ENCODE measurements at places on chromosomes 6 and 20.

DNA sequence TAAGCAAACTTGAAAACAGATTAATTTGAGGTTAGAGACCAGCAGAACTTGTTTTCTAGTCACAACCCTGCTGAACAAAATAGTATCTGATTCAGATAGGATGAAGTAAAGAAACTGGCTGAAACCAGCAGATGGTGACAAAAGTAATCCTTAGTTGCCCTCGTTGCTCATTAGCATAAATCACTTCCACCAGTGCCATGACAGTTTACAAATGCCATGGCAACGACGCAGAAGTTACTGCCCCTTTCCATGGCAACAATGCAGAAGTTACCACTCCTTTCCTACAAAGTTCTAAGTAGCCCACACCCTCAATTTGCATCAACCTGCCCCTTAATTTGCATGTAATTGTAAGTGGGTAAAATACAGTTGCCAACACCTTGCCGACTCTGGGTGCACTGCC lies 23.7 kb downstream of the SNRPB start:
- no peak for DNase-seq

DNA sequence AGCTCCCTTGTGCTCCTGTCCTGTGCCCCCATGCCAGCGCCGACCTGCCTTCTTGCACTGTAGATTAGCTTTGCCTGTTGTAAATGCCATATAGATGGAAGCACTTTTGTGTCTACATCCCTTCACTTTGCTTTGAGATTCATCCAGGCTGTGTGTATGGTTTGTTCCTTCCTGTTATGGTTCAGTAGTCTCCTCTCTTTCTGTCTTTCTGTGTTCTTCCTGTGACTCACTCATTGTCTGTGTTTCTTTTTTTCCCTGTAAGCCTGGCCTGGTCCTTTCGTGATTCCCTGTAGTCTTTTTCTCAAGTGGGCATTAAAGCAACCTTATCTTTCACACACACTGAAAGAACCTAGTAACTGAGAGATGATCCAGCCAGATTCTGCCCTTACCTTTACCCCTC lies 66.6 kb downstream of the JARID2 start:
- DNase-seq, result no peak

DNA sequence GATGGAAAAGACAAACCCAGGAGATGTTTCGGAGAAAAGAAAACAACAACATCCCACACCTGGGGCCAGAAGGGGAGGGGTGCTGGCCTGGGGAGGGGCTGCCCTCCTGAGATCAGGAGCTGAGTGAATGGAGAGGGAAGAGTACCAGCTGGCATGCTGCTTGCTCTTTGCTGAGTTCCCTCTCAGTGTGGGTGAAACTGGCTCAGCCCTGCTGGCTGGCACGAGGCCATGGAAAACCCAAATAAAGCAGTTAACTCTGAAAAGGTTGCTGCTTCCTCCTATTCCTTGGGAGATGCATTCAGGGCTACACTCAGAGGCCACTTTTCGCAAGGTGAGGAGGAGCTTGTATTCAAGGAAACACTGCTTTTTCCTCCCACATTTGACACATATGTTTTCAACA lies 8.0 kb upstream of the KCNK16 start:
- DNase-seq, result no peak

- DNase-seq, result no peak
These were observed 109.4 kb downstream of the DLGAP4 start for GRCh38 chr20:36415475-36416002.

- no peak for DNase-seq
These were observed 22.0 kb downstream of the PRDM1 start for GRCh38 chr6:106108129-106108528.

DNA sequence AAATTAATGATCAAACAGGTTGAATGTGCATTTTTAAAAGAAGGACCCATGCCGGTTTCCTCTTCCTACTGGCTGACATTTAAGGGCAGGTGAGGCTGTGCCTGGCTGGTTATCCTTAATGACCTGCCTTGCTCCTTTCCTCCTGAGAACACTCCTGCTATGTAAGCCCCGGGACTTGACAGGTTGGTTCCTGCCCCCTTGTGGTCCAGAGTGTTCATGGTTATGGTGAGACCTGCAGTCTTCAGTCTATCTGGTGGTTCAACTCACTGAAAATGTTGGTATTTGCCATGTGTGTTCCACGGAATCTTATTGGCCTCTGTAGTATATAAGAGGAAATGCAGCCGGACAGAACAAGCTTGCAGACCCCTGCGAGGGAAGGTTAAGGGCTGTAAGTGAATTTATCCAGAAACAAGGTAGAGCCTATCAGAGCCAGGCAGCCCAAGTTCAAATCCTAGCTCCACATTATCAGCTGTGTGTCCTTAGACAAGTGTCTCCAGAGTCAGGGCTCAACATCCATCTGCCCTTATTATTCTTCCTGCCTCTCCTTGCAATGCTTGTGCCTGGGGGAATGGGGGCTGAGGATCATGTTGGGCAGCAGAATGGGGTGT lies 5.2 kb upstream of the BPIFA3 start:
- no peak for DNase-seq

GRCh38 chr6:24882835-24883555 lies 52.8 kb downstream of the RIPOR2 start:
- DNase-seq, result no peak

GRCh38 chr20:35077341-35077740 lies 15.3 kb downstream of the TRPC4AP start:
- no peak for DNase-seq

GRCh38 chr6:7424058-7424457 lies 34.5 kb downstream of the RIOK1 start:
- no peak for DNase-seq

- DNase-seq, result no peak
These were observed 34.3 kb upstream of the POU5F1 start for GRCh38 chr6:31204751-31205145.

- DNase-seq, result peak; percentile 9
These were observed 968 bp downstream of the PHF3 start for GRCh38 chr6:63636518-63637021.

- no peak for DNase-seq
These were observed 27.0 kb downstream of the SNX9 start for GRCh38 chr6:157850030-157850429.

DNA sequence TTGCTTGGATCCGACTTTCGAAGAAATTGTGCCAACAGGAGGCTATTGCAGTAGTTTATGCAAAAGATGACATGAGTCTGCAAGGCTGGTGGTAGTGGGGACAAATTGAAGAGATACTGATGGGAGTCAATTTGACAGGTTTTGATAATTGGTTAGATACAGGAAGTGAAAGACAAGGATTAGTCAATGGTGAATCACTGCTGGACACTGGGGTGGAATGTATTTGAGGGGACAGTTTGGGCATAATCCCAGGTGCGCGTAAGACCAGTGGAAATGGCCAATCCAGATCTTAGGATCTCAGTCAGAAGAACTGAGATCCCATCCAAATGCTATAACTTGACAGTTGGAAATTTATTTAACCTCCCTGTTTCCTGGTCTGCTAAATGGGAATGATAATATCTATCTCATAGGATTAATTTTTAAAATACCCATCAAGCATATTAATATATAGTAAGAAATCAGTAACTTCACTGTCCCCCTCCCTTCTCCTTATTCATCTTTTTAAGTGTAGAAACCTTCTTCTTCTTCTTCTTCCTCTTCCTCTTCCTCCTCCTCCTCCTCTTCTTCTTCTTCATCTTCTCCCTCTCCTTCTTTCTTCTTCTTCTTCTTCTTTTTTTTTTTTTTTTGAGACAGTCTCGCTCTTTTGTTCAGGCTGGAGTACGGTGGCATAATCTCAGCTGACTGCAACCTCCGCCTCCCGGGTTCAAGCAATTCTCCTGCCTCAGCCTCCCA lies 30.9 kb upstream of the ERVFRD-1 start:
- DNase-seq, result no peak

- DNase-seq, result peak; percentile 100
These were observed at the start of gene NFYA for GRCh38 chr6:41072836-41073202. NFYA (plus strand) TSS chr6:41072974; CDS start chr6:41079090, 6,116 bp downstream.

GRCh38 chr6:149660028-149660427 lies 11.5 kb upstream of the KATNA1 start:
- no peak for DNase-seq

DNA sequence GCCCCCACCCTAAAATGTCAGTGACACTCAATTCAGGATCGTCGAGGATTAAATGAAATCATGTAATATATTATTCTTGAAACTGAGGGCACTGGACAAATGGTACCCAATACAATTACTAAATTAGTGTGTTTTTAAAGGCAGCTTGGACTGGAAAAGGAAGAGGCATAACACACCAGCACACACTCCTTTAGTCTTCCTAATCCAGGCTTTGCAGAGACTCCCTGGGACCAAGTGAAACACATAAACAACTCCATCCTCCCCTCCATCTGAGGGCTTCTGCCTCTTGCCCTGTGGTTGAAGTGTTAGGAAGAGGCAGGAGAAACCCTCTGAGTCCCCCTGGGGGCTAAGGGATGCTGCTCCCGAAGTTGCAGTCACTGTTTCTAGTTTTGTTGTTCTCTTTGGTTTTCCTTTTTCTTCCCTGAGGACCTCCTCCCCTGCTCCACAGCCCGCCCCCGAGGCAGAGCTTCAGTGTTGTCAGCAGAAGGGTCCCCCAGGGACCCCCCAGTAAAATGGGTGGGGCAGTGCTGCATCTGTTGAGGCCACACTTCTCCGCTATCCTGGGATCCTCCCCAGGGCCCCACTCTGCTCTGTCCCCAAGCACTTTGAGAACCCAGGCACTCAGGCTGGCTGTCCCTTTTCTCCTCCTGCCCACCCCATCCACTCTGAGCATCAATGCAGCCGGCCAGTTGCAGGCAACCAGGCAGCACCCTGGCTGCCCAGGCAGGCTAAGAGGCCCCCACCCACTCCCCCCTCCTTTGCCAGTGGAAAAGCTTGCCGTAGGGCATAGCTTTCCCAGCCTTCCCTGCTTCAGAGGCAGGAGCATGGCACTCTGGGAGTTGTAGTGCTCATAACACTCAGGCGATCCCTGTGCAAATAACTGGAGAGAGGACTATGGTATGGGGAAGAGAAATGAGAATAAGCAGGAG lies 5.9 kb downstream of the TMEM63B start:
- no peak for DNase-seq

DNA sequence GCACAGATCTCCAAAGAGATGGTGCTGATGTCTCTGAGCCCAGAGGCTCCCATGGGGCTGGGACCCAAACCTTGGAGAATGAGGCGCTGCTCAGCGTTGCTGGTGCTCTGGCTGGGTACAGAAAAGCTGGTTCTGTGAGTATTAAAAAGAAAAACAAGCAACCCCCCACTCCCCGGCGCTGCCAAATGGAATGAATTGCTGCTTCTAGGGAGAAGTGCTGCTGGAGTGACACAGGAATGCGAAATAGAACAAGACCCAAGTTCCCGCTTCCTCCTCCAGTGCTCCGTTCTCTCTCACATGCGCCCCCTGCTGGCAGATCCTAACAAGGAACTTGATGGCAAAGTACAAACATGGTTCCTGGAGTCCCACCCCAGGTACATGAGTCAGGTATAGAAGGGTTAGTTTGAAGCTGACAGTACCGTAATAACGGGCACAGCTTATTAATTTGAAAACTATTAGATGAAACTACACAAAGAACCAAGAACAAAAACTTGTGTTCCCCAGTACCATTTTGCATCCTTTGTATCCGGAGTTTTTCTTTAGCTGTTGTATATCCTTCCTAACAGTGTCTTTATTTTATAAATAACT lies 2.1 kb upstream of the DDX27 start:
- DNase-seq, result peak; percentile 78

- no peak for DNase-seq
These were observed 380.5 kb downstream of the C6orf118 start for GRCh38 chr6:164928728-164929407.

DNA sequence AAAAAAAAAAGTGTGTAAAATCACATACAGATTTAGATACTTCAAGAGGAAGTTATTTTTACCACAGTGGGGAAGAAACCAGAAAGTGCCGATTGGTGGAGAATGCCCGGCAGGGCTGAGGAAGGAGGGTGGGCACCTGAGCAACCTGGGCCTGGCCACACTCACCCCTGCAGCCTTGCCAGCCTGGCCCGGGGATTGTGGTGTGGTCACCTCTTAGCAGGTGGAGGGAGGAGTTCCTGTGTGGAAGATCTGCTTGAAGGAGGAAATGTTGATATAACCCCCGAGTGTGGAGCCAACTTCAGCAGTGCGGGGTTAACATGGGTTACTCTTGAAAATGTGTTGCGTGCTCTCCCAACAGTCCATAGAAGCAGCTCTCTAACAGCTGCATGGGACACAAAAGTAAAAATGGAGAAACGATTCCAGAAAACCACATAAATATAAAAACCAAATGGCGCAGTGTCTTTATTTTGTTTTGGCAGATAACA lies 14.7 kb downstream of the UST start:
- DNase-seq, result no peak

DNA sequence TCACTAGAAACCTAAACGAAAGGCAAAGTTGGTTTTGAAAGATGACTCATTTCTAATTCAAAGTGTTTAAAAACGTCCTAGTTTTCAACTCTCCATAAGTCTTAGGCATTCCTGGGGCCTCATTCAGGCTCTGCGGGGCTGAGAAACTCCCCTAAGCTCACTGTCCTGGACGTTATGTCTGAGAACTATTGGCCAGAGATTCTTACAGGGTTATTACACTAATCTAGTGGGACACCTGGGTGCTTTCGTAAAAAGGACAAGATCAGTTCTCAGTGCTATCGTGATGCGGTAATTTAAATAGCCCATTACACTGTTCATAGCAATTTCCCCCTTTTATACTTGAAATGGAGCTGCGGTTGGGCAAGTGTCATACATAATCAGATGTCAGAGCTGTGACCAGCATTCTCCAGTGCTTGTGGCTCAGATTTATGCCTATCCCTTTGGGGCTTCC lies 280.9 kb downstream of the QKI start:
- DNase-seq, result no peak

DNA sequence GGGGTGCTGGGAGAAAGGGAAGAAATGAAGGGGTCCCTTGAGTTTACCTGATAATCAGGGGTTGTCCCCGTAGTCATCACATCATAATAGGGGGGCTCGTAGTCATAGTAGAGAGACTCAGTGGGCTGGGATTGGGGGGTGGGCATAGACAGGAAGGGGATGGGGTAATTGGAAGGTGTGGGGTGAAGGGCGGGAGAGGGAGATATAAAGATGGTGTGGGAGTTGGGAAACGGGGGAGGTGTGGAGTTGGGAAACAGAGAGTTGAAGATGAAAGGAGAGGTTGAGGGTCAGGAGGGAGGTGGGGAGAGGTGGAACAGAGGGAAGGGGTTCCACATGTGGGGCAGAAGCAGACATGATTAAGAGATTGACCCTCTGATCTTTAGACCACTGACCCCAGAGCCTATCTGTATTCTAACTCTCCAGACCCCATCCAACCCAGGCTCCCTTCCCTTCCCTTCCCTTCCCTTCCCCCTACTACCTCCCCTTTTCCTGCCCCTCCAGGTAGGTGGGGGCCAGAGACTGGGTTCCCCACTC lies 6.5 kb downstream of the COL11A2 start:
- DNase-seq, result no peak

- no peak for DNase-seq
These were observed 14.4 kb upstream of the TLDC2 start for GRCh38 chr20:36861625-36861874.
